ENCODE measurements at places on chromosomes 1 and 21. TPM values are rescaled to one million over a fixed set of nuclear protein-coding genes. Genes with fewer than 3 reads are reported as not detected.

DNA sequence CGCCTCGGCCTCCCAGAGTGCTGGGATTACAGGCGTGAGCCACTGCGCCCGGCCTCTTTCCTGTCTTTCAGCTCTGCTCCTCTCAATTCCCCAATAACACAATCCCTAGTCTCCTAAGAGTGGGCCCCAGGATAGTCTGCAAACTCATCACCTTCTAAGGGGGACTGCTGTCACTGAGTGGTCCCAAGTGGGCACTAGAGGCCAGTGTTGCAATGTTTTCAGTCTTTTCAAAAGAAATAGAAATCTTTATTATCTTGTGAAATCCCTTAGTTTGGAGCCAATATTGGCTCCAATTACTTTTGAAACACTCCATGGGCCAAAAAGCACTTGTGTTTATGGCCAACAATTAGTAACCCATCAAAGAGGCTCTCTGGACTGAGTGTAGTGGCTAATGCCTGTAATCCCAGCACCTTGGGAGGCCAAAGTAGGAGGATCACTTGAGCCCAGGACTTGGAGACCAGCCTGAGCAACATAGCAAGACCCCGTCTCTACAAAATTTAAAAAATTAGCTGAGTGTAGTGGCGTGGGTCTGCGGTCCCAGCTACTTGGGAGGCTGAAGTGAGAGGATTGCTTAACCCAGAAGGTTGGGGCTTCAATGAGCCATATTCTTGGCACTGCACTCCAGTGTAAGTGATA is 28.6 kb upstream of the ZNF697 start:
- no peak for DNase-seq

GRCh38 chr1:235841938-235842545 is 24.7 kb downstream of the LYST start:
- no peak for DNase-seq

GRCh38 chr1:175449306-175449705 is 256.7 kb upstream of the KIAA0040 start:
- DNase-seq, result no peak

The TRIM46 gene
- 1.1 TPM for total RNA-seq

The SERPINC1 gene
- total RNA-seq, result not detected

- no peak for DNase-seq
Measured at GRCh38 chr1:17768651-17769241, 13.6 kb downstream of the ACTL8 start.

The PKLR gene
- total RNA-seq, result not detected

The TBX19 gene
- 1.3 TPM for total RNA-seq

- DNase-seq, result no peak
Measured at GRCh38 chr1:182485861-182486260, 35.9 kb downstream of the RGSL1 start.

The STIL gene
- total RNA-seq, result 1.0 TPM

DNA sequence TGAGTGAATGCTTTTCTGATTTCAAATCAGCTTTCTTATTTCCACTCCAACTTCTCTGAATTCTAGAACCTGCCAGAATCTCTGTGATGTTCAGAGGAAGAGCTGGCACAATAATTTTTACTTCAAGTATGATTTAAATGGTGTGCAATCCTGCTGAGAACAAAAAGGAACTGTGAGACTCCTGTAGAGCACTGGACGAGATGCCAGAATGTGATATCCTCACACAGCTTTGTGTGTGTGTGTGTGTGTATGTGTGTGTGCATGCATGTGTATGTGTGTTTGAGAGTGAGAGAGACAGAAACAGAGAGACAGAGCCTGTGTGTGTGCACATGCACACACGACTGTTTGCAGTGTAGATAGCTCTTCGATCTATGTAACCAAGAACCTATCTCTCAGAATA is 713.6 kb upstream of the ZP4 start:
- no peak for DNase-seq

DNA sequence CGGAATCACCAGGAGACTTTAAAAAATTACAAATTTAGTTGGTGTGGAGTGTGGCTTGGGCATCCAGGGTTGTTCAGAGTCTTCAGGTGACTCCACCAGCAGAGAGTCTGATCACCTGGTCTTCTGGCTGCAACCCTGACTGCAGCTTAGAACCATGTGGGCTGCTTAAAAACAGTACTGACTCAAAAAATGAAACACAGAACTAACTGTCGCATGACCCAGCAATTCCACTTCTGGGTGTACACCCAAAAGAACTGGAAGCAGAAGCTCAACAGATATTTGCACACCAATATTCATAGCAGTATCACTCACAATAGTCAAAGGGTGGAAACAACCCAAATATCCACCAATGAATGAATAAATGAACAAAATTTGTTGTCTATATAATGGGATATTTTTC is 17.3 kb downstream of the TLR5 start:
- DNase-seq, result no peak

GRCh38 chr1:110927484-110928075 is 36.1 kb downstream of the LRIF1 start:
- DNase-seq, result no peak

GRCh38 chr1:93723110-93723509 is 41.5 kb upstream of the BCAR3 start:
- no peak for DNase-seq

- DNase-seq, result no peak
Measured at GRCh38 chr1:218350035-218350525, 4.9 kb downstream of the TGFB2 start.

The KCNE1 gene
- total RNA-seq, result 10.2 TPM

DNA sequence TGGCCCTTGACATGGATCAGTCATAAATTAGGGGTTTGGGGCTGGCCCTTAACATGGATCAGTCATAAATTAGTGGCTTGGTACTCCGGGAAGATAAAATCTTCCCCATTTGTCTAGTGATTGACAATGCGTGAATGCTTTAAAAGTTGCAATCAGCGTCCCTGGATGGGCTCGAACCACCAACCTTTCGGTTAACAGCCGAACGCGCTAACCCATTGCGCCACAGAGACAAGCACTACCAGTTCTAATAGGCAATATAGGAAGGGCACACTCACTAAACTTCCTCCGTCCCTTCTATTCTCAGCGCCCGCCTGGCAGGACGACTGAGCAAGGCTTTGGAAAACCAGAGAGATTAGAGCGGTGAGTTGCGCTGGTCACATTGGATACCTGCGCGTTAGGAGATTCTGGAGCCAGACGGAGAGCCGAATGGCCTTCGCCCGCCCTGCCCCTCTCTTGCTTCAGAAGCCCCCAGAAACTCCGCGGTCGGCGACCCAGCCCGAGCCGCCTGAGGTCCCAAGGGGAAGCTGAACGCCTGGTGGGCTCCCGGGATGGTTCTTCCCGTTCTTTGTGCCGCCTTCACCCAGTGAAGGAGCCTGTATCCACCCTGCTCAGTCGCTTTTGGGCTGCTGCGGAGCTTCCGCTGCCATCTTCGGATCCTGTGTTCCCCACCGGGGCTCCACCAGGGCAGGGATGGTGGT is 235.9 kb downstream of the FAM72C start:
- DNase-seq, result no peak

- no peak for DNase-seq
Measured at GRCh38 chr1:212261361-212261929, 23.8 kb upstream of the PPP2R5A start.

DNA sequence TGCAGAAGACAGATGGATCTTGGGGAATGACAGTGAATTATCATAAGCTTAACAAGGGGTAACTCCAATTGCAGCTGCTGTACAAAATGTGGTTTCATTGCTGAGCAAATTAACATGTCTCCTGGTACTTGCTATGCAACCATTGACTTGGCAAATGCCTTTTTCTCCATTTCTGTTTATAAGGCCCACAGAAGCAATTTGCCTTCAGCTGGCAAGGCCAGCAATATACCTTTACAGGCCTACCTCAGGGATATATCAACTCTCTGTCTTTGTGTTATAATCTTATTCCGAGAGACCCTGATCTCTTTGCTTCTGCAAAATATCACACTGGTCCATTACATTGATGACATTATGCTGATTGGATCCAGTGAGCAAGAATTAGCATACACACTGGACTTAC is 52.7 kb upstream of the KIAA0040 start:
- no peak for DNase-seq

DNA sequence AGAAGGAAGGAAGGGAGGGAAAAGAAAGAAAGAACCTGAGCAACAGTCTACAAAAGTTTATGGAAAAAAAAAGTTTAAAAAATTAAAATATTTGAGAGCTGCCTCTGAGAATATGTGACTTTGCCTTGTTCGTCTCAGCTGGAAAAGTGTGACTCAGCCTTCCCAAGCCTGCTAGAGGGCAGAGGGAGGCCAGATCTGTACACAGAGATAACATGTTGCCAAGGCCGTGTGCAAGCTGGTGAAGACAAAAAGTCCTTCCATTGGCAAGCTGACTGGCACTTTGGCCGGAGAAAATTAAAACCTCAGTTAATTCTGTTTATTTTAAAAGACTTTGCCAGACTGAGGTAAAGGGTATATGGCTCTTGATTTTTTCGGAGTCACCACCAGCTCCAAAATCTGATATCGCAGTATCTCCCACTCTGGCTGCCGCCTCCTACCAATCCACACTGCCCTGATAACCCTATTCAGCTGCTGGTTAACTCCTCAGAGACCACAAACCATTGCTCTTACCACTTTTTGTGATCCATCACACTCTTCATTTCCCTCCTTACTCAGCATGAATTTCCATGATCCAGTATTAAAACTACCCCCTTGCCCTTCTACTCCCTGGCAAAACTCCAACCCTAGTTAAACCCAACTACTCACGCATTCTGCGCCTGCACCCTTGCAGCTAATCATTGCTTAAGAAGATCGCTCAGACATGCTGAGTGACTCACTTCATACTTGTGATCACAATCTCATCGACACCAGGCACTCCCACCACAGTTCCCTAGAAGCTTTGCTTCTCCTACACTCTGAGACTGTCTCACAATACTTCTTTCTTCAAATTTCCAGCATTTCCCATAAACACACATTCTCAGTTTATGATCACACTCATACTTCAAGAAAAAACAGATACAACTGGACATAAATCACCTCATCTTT is 5.7 kb upstream of the PPP1R15B start:
- DNase-seq, result no peak

DNA sequence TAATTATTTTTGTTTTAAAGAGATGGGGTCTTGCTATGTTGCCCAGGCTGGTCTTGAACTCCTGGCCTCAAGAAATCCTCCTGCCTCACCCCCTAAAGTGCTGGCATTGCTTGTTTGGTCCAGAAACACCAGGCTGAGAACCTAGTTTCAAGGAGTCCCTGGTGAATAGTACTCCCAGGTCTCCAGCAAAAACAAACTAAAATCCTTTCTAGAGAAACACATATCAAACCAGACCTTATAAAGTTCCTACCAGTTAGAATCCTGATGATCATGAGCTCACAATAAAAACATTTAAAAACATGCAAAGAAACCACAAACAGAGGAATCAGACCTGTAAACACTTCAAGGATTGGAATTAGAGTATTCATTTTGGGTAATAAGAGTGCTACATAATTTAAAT is 34.4 kb upstream of the PADI1 start:
- DNase-seq, result no peak

DNA sequence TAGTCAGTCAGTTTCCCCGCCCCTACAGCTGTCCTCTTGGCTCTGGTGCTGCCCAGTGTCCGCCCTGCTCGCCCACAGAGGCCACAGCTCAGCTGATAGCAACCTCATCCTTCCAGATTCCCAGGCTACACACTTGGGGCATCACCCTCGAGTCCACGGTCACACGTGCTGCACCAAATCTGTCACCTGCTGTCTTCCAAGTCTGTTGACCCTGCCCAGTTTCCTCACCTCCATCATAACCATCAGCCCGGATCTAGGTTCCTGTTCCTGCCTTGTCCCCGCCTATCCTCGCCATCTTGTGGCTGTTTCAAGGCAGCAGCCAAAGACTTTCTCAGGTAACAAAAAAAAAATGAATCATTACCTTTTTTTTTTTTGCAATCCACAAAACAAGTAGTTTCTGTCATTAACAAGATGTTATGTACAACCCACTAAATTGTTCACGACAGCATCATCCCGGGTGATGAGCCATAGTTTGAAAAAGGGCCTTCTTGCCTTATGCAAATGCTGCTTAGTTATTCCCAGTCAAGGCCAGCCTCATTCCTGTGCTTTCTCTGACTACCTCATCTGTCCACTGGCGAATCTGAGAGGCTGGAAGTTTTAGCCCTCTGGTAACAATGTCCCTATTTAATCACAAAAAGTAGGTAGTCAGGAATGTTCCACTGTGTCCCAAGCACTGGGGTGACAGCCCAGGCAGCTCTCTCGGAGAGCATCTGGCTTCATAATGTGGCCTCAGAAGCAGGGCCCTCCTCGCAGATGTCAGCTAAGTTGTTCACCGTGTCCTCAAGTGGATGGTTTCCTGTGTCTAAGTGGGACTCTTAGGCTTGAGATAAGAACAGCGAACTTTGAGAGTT is 4.9 kb upstream of the MIIP start:
- DNase-seq, result no peak

DNA sequence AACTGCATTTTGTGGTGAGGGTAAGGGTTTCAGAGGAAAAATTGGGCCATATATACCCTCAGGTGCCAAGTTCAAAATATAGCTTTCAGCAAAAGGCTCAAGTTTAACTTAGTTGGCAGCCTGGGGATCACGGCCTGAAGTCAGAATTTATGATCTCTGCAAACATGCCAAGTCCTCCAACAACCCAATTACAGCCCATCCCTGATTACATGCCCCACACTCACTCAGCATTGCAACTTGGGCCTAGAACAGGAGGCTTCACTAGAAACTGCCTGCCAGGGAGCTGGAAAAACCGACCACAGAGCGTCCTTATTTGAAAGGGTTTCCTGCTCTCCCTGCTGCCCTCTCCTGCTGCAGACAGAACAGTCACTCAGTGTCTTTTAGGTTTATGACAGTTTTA is 12.4 kb downstream of the FYB2 start:
- no peak for DNase-seq

DNA sequence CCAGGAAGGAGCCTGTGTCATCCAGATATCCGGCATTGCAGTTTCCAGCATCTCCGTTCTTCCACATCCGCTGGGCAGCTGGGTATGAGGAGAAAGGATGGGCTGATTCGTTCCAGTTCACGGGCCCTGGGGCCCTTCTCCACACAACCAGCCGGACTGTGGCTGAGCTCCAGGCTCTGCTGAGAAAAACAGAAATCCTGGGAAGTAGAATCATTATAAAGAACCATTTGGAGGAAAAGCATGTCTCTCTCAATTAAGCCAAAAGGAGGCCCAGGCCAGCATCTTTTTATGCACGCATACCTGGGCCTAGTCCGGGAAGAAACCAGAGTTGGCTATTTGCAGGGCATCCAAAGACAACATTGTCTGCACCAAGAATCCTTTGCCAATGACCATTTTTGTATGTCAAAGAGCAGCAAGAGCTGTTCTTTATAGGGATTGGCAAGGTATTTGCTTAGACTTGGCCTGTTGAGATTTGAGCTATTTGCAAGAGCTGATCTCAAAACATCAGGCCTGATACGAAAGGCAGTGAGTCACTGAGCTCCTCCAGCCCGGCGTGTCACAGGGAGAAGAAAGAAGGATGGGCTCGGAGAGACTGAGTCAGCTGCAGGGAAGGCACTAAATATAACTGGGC is 84.9 kb upstream of the ARHGEF16 start:
- DNase-seq, result no peak

- no peak for DNase-seq
Measured at GRCh38 chr1:245177071-245177900, 22.5 kb downstream of the KIF26B start.

DNA sequence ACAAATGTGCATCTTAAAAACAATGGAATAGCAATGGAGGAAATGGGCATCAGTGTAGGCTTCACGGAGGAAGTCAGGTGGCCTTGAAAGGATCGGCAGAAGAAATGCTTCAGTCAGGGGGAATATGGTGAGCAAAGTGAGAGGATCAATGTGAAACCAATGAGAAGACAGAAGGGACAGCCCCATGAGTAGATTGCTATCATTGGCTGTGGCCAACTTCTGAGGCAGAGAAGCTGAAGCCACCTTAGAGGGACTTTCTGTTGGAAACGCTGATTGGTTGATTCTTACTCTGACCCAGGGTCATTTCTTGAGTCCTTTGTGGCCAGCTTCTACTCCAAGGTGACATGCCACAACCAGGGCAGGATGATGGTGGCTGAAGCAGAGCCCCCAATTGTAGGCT is 130.7 kb upstream of the ZNF648 start:
- no peak for DNase-seq

Measured in omental fat pad (tissue), 4 donors.